ENCODE measurements at places on chromosomes 5 and 9. TPM values are rescaled to one million over a fixed set of nuclear protein-coding genes. Genes with fewer than 3 reads are reported as not detected.

FYB1 gene
- 579 TPM for total RNA-seq

GCNT4 gene
- 22.5 TPM for total RNA-seq

PCBD2 gene
- total RNA-seq, result 15.1 TPM

EQTN gene
- not detected for total RNA-seq

TBC1D13 gene
- 36.3 TPM for total RNA-seq

DOCK8 gene
- 195 TPM for total RNA-seq

MAST4 gene
- 19.4 TPM for total RNA-seq

IFNK gene
- total RNA-seq, result not detected

- no peak overlapping the region for H3K27ac ChIP-seq
- H3K27me3 ChIP-seq, result no peaks in the 10 kb centered on the region
- no peaks in the 10 kb centered on the region for H3K36me3 ChIP-seq
- H3K4me3 ChIP-seq, result no peak overlapping the region
- H3K4me1 ChIP-seq, result no peaks in the 10 kb centered on the region
Observed at GRCh38 chr5:75395277-75395676, 58.3 kb downstream of the HMGCR start.

GRCh38 chr5:42940853-42941252 lies 99.3 kb downstream of the ANXA2R start:
- DNase-seq, result no peak
- no peak overlapping the region for H3K4me3 ChIP-seq
- H3K36me3 ChIP-seq, result no peaks in the 10 kb centered on the region
- no peaks in the 10 kb centered on the region for H3K4me1 ChIP-seq

- peaks cover 4% of the 10 kb centered on the region for H3K36me3 ChIP-seq
- H3K4me3 ChIP-seq, result no peak overlapping the region
- no peaks in the 10 kb centered on the region for H3K4me1 ChIP-seq
- H3K27ac ChIP-seq, result no peak overlapping the region
- DNase-seq, result no peak
Observed at GRCh38 chr5:15260356-15261268, 239.4 kb upstream of the FBXL7 start.

GRCh38 chr9:69085569-69086283 lies 50.2 kb downstream of the FXN start:
- no peaks in the 10 kb centered on the region for H3K36me3 ChIP-seq
- no peak overlapping the region for H3K27ac ChIP-seq
- H3K4me1 ChIP-seq, result no peaks in the 10 kb centered on the region
- no peak overlapping the region for H3K4me3 ChIP-seq

DNA sequence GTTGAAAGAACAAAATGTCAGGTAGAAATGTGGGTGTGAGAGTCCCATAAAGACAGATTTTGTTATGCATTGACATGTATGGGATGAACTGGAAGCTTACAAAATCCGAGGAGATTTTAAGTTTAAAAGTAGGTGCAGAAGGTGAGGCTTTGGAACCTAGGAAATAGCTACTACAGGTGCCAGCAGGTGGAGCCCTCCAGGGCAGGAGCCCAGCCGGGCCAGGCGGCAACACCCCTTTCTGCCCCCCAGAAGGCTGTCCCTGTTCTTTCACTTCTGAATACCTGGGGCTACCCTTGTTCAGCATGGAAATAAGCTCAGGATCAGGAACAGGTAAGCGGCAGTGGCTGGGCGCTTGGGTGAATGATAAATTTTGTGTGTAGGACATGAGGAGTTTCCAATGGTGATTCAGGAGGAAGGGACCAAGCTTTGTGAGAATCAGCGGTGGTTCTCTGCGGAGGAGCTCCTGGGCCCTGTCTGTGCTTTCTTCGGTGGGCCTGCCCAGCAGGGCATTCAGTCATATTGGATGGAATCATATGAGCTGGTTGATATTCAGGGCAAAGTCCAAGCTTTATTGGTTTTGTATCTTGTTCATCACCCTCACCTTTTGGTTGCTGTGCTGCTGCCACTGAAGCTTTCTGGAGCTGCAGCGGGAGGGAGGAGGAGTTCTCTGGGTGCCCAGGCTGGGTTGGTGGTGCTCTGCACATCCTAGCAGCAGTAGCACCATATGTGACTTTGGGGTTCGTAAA lies 12.3 kb downstream of the PCBD2 start:
- H3K27ac ChIP-seq, result peak overlapping the region; percentile 25
- H3K4me3 ChIP-seq, result no peak overlapping the region
- peaks cover 50% of the 10 kb centered on the region for H3K36me3 ChIP-seq
- DNase-seq, result no peak
- H3K27me3 ChIP-seq, result no peaks in the 10 kb centered on the region

- H3K27ac ChIP-seq, result no peak overlapping the region
- no peaks in the 10 kb centered on the region for H3K36me3 ChIP-seq
- no peaks in the 10 kb centered on the region for H3K27me3 ChIP-seq
- DNase-seq, result no peak
- peaks cover 12% of the 10 kb centered on the region for H3K4me1 ChIP-seq
Observed at GRCh38 chr5:82352146-82352791, 74.1 kb upstream of the RPS23 start.

DNA sequence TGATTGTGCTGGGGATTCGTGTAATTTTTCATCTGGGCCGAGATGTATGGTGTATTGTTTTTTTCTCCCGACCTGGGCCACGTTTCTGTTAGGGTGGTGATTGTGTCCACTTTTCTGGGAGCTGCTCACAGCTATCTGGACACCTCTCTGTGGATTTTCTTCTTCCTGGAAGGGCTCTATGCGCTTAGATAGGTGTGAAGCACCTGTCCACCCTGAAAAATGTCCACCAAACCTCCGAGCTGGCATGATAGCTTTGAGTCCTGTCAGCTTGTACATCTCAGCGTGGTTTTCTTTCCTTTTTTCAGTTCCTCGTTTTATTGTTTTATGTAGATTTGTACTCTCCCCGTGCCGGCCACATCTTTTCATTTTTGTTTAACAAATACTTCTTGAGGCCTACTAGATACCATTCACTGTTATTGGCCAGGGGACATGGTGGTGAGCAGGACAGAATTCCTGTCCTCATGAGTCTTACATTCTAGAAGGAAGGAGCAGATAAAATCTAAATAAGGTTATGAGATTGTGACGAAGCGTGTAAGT lies 1.1 kb downstream of the UGCG start:
- H3K27me3 ChIP-seq, result no peaks in the 10 kb centered on the region
- DNase-seq, result peak; percentile 16
- no peak overlapping the region for H3K4me3 ChIP-seq

DNA sequence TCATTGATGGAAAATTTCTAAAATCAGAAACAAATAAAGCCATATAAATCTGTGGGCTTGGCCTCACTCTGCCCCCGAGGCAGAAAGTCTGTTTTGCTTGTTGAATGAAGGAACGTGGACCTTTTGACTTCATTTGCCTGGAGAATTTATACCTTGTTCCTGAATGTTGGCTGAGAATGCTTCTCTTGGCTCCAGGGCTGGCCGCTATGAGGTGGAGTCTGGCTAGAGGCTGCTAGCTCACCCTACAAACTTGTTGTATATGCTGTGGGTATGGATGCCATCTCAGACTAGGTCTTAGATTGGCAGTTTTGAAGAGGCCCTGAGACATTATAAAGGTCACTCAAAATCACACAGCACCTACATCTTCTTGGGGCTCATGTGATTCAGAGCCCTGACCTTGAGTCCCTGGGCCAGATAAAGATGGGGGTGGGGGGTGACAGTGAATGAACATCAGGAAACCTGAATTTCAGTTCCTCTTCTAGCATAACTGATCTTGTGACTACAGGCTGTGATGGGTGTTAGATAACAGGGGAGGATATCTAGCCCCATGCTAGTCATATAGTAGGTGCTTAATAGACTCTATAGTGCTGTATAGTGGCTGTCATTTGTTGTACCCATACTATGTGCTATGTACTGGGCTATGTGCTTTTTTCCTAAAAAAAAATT lies 2.8 kb downstream of the GM2A start:
- H3K36me3 ChIP-seq, result peaks cover 3% of the 10 kb centered on the region
- DNase-seq, result no peak
- peak overlapping the region; percentile 18 for H3K4me3 ChIP-seq
- peaks cover 77% of the 10 kb centered on the region for H3K4me1 ChIP-seq
- H3K27ac ChIP-seq, result no peak overlapping the region

DNA sequence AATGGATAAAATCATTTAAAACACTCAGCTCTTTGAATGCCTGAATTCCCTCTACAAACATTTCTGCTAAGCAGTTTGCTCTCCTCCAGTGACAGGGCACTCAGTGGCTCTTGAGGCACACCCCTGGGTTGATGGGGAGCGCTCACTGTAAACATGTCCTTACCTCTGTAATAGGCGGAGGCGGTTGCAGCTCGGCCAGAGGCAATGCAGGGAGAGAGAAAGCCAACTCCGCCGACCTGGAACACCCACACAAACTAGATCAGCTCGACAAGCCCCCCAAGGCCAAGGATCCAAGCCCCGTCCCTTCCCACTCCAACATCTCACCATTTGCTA lies 329 bp downstream of the CDC23 start:
- no peaks in the 10 kb centered on the region for H3K27me3 ChIP-seq
- H3K4me1 ChIP-seq, result peaks cover 32% of the 10 kb centered on the region
- H3K27ac ChIP-seq, result peak overlapping the region; percentile 99
- peak overlapping the region; percentile 99 for H3K4me3 ChIP-seq

DNA sequence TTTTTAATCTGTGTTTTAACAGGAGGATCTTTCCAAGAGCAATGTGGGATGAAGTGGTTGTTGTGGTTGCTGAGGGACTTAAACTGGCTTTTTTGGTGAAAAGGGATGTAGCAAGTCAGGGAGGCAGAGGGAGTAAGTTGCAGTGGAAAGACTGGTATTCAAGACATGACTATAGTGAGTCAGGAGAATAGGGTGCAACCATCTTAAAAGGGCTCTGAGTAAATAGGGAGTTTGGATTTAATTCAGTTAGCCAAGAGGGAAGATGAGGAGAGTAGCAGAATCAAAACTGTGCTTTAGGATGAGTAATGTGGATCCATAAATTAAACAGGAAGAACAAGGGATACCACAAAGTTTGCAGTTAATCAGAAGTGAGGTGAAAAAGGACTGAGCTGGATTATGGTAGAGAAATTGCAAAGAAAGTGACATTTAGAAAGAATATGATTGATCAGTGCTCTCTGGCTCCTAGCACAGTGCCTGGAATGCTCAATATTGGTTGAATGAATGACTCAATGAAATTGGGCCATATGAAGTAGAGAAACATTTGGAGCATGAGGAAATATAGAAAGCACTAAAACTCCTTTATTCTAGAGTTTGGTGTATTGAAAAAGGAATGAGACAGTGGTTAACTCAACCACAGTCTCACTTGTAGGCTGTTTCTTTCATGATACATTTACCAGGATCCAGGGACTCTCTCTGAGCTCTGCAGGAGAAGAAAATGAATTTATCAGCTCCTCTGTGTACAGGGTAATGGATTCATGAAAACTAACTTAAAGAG lies 5.1 kb downstream of the POLR3G start:
- no peak for DNase-seq
- H3K27me3 ChIP-seq, result no peaks in the 10 kb centered on the region
- peaks cover 6% of the 10 kb centered on the region for H3K4me1 ChIP-seq
- H3K27ac ChIP-seq, result no peak overlapping the region

DNA sequence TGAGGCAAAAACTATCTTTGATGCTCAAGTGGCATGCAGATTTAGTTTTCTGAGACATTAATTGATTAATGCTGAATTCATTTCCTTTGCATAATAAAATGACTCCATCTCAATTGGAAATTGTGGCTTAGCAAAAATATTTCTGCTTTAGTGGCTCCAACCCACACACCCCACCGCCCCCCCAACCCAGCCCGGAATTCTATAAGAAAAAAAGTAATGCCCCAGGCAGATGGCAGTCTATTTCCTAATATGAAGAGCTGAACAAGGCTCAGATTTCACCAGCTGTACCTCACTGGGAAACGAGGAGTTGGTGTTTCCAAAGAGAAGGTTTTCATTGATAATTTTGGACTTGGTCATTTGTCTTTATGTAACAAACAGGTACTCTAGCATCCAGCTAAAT lies 182.1 kb downstream of the FBN2 start:
- no peaks in the 10 kb centered on the region for H3K36me3 ChIP-seq
- no peak overlapping the region for H3K27ac ChIP-seq
- H3K4me3 ChIP-seq, result no peak overlapping the region
- no peaks in the 10 kb centered on the region for H3K4me1 ChIP-seq

DNA sequence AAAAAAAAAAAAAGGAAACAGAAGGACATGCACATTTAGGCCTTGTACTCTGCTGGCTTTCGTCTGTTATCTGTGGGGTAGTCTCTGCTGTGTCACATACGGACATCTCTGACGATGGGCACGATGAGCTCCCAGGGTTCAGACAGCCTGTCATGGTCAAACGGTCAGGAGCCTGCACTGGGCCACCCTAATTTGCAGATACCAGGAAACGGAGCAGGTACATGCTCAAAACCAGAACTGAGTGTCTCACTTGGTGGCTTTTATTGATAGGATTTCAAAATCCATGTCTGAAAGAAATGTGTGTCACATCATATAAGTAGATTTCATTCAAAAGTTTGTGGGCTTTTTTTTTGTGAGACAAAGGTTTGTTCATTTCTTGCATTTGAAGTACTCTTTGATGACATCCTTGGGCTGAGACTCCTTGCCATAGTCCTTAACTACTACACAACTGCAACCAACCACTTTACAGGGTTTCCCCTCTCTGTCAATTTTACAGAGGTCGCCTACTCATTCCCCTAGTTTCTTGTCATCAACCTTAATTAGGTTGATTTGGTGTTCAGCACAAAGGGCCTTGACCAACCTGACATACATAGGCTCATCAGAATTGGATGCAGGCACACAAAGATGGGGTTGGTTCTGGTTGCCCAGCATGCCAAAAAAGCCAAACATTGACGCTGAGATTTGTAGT lies 9.0 kb downstream of the CKMT2 start:
- H3K27me3 ChIP-seq, result no peaks in the 10 kb centered on the region
- H3K27ac ChIP-seq, result peak overlapping the region; percentile 35
- H3K36me3 ChIP-seq, result peaks cover 3% of the 10 kb centered on the region
- no peak overlapping the region for H3K4me3 ChIP-seq
- no peak for DNase-seq

DNA sequence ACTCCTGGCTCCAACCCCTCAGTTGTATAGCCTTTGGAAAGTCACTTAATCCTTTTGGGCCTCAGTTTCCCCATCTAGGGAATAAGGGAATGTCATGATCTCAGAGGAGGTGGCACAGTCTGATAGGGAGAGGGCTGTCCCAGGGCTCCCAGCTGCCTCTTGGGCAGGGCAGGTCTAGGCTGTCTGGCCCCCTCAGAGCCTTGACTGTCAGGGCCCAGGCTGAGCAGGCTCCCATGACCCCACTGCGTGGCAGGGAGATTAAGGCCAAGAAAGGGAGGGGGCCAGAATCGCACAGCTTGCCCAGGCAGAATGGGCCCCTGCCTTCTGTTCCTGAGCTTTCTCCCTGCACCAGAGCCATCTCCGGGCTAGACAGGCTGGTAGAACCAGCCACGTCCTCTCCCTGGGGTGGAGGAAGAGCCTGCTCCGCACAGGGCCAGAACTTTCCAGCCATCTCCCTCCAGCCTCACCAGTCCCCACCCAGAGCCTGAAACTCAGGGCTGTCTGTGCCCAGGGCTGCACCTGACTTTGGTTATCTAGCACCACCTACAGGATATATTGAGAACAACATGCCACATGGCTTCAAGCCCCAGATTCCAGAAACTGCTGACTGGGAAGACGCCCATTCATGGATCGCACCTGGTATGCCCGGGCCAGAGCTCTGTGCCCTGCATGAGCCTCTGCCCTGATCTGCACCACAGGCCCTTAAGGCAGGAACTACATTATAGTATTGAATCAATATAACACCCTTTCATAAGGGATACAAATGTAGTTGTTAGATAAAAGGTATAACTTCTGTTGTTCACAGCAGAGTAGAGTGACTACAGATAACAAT lies 32.1 kb downstream of the NAIF1 start:
- peak overlapping the region; percentile 96 for H3K27ac ChIP-seq
- H3K4me3 ChIP-seq, result peak overlapping the region; percentile 61
- H3K36me3 ChIP-seq, result no peaks in the 10 kb centered on the region
- H3K4me1 ChIP-seq, result peaks cover 11% of the 10 kb centered on the region

GRCh38 chr5:31995006-31995405 lies 179.1 kb downstream of the GOLPH3 start:
- peaks cover 13% of the 10 kb centered on the region for H3K36me3 ChIP-seq
- DNase-seq, result no peak
- no peak overlapping the region for H3K27ac ChIP-seq
- H3K4me3 ChIP-seq, result no peak overlapping the region
- peaks cover 29% of the 10 kb centered on the region for H3K4me1 ChIP-seq
- H3K27me3 ChIP-seq, result peaks cover 7% of the 10 kb centered on the region

Data from naive thymus-derived CD8-positive, alpha-beta T cell (primary cell).